Psoas muscle (tissue), 8 donors: ENCODE measurements at places on chromosomes 4 and X. TPM values are rescaled to one million over a fixed set of nuclear protein-coding genes. Genes with fewer than 3 reads are reported as not detected.

GRCh38 chr4:164027805-164028204 lies 533.3 kb downstream of the TMA16 start:
- no peak for DNase-seq

Gene MAGEB18
- not detected for total RNA-seq

DNA sequence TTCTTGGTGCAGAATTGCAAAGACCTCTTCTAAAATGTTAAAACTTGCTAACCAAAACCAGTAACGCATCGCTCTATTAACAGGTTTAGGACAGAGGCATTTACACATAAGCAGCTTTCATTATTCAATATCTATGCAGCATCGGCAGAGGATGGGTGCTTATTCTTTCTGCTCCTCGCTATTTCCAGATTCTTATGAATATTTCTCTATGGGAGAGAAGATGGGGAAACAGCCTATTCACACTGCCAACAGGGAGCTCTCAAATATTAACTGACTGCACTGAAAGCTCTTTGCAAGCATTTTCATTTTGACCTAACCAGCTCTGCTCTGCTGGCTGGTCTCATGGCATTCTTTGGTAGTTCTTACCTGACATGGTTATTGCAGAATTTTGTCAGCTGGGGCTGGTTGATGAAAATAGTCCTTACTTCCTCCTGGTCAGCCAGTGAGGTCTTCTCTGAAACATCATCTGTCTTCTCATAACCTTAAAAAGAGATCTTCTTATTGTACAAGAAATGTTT lies 30.2 kb downstream of the ATP8A1 start:
- no peak for DNase-seq

Gene SPATA18
- 1.4 TPM for total RNA-seq

Gene IL2
- total RNA-seq, result not detected

Gene MAGEA9B
- not detected for total RNA-seq

GRCh38 chrX:9635368-9635767 lies 130.3 kb downstream of the GPR143 start:
- DNase-seq, result no peak

GRCh38 chr4:186067757-186068385 lies 1.1 kb upstream of the TLR3 start:
- peak; percentile 56 for DNase-seq
